ENCODE measurements at places on chromosomes 11 and 22.

GRCh38 chr11:68143310-68143689 lies 22.1 kb upstream of the CHKA start:
- no peak for DNase-seq

DNA sequence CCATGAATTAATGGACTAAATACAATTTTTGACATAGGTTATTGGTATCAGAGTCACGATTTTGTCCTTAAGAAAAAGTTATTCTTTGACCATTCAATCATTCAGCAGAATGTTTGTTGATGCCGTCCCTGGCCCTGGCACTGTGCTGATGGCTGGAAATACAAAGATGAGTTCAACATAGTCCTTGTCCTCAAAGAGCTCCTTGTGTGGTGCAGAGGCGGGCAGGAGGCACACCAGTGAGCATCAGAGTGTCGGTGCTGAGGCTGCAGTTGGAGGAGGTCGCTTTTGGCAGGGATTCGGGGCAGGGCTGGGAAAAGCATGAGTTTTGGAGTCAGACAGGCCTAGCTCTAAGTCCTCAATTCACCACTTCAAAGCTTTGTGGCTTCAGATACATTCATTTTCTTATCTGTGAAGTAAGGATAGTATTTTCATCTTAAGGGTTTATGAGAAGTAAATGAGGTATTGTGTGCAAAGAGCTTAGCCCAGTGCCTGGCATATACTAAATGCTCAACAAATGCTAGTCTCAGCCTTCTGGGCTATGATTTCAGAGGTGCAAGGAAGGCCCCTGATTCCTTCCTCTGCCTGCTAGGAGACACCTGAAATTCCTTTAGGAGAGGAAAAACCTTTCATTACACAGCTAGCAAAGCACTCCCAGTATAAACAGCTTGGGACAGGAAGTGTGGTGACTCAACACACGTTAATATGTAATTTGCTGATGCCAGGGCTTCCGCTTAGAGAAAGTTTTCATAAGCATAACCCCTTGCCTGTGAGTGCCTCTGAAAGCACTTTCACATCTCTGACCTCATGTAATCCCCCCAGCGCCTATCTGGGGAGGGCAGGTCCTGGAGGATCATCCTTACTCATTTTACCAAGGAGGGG lies 113.8 kb downstream of the NECTIN1 start:
- no peak for DNase-seq

- DNase-seq = no peak
Observed at GRCh38 chr11:81825346-81825745, 908.3 kb downstream of the FAM181B start.

DNA sequence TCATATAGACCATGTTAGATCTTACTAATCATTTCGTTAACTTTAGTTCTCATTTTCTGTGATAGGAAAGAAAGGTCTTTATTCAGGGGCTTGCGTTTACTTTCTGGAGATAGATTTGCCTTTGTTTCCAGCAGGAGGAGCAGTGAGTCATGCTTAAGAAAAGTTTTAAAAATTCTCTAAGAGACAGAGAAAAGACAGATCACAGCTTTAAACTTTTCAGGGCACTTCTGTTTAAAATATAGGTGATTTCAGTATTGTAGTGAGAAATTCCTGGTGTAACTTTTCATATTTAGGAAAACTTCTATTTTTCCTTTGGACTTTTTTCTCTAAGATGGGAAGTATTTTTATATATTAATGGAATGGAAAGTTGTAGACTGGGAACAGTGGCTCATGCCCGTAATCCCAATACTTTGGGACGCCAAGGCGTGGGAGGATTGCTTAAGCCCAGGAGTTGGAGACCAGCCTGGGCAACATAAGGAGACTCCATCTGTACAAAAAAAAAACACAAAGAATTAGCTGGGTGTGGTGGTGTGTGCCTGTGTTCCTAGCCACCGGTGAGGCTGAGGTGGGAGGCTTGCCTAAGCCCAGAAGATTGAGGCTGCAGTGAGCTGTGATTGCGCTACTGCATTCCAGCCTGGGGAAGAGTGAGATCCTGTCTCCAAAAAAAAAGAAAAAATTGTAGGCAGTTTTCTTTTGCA lies 60.3 kb downstream of the ATXN10 start:
- DNase-seq = no peak

GRCh38 chr22:23569716-23570115 lies 10.4 kb downstream of the IGLL1 start:
- no peak for DNase-seq

DNA sequence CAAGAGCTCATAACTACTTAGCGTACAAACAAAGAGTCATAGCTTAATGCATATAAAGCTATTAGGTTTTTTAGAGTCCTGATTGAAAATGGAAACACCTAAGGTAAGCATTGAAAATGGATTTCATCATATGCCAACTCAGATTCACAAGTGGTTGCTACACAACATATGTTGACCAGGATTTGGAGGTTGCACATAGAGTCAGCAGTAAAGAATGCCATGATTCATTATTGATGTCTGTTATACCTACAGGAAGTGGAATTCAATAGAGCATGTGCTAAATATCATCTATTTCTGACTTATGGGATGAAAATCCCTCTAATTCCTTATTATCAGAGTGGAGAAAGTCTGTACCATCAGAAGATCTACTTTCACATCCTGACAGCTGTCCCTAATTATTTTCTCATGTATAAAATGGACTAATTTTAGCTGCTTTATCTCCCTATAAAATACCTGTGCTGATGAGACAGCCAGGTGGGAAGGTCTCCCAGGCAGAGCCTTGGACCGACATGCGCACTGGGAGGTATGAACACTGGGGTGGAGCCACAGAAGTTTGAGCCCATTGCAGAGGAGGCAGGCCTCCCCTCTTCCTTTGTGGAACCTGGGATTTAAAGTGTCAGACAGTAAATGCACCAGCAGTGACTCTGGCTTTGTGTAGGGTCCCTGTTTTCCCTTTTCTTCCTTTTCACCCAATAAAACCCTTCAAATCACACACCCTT lies 204.2 kb downstream of the AASDHPPT start:
- DNase-seq = no peak

DNA sequence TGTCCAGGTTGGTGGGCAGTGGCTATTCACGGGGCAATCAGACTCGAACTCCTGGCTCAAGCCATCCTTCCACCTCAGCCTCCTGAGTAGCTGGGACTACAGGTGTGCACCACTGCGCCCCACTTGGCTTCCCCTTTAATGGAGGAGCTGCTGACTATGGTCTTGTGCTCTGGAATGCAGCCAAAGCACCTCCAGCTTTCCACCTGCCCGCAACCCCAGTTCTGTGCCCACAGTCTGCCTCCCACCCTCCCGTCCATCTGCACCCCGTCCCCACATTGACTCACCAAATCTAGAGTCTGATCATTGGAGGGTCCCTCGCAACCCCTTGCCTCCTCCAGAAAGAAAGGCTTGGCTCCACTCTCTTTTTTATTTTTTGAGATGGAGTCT lies 41.0 kb downstream of the KCNJ4 start:
- no peak for DNase-seq

- no peak for DNase-seq
Observed at GRCh38 chr11:121514432-121515334, 61.9 kb upstream of the SORL1-AS1 start.

GRCh38 chr11:21927628-21928027 lies 265.3 kb upstream of the ANO5 start:
- no peak for DNase-seq

GRCh38 chr11:31806186-31806927 lies 4.8 kb downstream of the PAX6 start:
- no peak for DNase-seq

- no peak for DNase-seq
Observed at GRCh38 chr11:73299751-73300150, 8.3 kb upstream of the ARHGEF17 start.

DNA sequence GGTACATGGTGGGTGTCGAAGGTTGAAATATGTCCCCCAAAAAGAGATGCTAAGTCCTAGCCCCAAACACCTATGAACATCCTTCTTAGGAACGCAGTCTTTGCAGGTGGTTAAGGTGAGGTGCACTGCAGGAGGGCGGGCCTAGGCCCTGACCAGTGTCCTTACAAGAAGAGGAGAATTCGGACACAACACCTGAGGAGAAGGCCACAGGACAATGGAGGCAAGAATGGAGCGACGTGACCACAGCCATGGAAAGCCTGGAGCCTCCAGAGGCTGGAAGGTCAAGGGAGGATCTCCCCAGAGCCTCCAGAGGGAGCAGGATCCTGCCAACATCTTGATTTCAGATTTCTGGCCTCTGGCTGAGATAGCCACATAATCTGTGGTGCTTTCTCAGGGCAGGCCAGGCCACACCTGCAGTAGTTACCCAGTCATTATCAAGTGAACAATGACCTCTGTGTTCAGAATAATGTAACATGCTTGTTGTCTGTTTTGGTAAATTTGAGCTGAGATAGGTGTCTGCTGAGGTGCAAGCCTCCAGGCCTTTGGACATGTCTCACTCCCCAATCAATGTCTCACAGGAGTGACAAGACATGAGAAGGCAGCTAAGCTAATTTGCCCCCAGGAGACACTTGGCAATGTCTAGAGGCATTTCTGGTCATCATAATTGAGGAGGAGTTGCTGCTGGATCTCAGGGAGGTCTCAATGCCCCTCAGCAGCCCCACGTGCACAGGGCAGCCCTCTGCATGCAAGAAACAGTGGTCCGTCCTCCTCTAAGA lies 498.9 kb downstream of the BRD1 start:
- DNase-seq = no peak

DNA sequence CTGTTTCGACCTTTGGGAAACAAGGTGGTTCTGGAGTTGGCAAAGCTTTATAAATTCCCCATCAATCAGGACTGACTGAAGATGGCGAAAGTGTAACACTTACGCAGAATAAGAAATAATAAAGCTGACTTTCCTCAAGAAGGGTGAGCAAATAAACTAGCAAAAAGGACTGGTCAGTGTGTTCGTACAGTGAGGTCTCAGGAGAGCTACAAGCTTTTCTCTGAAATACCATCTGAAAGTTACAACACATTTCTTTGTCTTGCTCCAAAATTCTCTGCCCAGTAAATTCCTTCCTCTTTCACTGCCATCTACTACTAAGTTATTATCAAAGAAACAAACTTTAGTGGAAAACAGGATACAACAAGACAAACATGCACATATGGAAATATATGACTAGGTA lies 13.4 kb downstream of the PITPNB start:
- no peak for DNase-seq

DNA sequence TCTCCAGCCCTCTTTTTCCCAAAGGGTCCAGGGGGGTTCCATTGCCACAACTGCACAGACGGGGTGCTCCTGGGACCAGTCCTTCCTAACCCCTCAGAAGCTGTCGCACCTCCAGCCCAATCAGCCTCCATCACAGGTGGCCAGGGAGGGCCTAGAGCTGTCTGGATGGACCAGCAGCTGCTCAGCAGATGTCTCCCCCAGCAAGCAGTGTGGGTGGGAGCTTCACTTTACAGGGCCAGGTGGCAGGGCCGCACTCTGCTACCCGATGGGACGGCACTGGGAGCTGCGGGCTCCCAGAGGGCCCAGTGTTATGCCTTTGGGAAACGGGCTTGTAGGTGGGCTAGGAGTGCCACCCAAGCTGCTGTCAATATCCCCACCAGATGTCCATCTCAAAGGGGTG lies 120.5 kb downstream of the DSCAML1 start:
- no peak for DNase-seq

DNA sequence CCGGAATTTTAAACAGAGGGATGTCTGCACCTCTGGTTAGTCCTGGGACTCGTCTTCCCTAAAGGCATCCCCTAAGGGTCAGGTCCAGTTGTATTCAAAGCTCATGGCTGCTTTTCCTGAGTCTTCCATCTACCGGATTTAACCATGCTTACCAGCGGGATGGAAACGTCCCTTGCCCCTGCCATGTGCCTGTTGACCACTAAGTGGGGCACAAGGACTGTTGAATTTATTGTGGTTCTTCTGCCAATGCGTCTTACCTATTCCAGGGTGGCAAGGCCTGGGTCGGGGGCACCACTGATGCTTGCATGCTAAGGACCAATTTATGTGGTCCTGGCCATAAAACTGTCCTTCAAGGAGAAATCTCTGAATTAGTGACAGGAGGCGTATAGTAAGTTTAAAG lies 25.6 kb downstream of the ANKRD42 start:
- DNase-seq = no peak

Data from tibial nerve (tissue), 4 donors.